ENCODE measurements at places on chromosomes 5 and 9.

GRCh38 chr5:42592401-42593140 lies 164.0 kb upstream of the CCDC152 start:
- DNase-seq = no peak

DNA sequence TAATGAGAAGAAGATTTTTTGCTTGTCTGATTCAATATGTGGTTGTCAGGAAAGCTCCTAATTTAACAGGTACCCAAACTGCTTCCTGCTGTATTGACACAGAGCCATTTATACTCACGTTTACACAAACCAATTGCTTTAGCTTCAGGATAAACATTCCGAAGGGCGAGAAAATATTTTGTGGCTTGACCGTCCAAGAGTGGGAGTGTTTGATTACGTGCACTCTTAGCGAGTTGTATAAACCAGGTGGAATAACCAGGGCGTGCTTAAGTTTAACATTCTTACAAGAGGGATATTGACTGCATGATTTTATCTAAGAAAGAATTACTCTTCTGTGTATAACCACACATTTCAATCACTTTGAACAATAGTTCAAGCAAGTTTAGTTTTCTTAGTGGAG lies 278.7 kb upstream of the TYRP1 start:
- no peak for DNase-seq

DNA sequence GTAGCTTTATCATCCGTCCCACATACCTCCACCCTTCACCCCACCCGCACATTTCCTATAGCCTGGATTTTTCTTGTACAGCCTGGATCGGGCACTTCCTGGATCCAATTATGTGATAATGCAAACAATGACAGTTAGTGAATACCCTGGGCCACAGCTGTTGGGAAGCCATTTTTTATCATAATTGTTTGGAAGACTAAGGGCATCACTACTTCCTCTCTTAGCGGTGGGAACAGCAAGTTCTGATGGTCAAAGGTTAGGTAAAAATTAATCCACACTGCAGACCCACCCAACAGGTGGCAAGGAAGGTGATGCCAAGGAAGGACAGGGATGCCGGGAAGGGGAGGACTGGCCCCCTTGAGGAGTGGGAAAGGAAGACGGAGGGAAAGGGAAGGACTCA lies 183.7 kb downstream of the SAXO1 start:
- DNase-seq = no peak

DNA sequence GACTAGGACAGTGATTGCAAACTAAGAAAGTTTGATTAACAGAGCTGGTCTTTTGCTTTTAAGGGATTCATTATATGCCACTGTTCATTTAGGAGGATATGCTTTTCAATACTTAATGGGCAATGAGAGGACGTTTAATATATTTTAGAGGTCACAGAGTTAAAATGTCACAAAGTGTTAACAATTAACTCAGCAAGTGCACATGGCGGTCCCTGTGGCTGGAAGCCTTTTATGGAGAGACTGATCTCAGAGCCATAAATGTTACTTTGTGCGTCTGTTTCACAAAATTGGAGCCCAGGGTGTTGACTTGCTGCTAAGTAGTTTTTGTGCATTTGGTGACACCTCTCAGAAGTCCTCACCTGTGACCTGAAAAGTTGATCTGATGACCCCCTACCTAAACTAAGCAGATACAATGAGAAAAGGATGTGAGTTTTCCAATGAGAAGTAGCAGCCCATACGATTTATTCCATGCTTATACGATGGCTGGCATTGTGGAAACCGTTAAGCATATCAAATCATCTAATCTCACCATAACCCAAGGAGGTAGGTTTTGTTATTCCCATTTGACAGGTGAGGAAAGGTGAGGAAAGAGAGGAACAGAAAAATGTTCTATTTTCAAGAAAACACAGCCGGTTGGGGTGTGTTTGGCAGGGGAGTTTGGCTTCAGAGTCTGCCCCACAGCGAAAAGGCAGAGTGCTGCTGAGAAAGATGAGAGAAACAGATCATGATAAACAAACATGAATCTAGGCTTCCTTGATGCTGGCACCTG lies 64.4 kb downstream of the CMYA5 start:
- DNase-seq = no peak

DNA sequence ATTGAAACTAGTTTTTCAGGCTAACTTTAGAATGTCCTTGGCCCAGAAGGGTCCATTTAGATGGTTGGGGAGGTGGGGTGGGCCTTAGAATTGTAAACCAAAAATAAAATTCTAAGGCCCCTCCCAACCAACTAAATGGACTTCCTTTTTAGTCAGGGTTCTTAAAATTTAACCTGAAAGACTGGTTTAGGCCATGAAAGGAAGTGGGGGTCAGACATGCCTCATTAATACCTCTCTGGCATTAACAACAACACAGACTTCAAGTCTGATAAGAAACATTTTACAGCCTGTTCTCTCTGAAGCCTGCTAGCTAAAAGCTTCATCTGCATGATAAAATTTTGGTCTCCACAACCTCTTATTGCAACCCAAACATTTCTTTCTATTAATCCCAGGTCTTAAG lies 65.5 kb upstream of the TNC start:
- DNase-seq = no peak

GRCh38 chr5:163912046-163912445 lies 406.6 kb downstream of the MAT2B start:
- no peak for DNase-seq

- no peak for DNase-seq
Observed at GRCh38 chr5:139457653-139458306, 4.8 kb downstream of the ECSCR start.

GRCh38 chr5:73420666-73421065 lies 27.9 kb downstream of the FOXD1 start:
- DNase-seq = no peak

DNA sequence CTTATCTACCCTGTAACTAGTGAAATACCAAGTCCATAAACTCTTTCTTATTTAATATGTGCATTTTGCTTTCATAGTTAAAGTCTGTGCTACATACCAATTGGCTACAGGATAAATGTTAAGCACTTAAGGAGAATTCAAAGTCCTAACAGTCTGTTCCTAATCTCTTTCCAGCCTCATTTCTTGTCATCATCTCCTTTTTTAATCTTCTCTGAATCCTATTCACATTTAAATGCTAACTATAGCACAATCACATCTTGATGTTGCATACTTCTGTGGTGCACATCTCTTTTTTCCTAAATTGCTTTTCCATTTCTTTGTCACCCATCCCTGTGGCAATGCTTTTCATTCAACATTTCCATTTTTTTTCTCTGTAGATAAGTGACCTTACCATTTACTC lies 996.1 kb upstream of the TYRP1 start:
- DNase-seq = no peak

- no peak for DNase-seq
Observed at GRCh38 chr5:125976421-125977000, 446.7 kb upstream of the GRAMD2B start.

- no peak for DNase-seq
Observed at GRCh38 chr5:124755565-124755964, 9.1 kb upstream of the ZNF608 start.

DNA sequence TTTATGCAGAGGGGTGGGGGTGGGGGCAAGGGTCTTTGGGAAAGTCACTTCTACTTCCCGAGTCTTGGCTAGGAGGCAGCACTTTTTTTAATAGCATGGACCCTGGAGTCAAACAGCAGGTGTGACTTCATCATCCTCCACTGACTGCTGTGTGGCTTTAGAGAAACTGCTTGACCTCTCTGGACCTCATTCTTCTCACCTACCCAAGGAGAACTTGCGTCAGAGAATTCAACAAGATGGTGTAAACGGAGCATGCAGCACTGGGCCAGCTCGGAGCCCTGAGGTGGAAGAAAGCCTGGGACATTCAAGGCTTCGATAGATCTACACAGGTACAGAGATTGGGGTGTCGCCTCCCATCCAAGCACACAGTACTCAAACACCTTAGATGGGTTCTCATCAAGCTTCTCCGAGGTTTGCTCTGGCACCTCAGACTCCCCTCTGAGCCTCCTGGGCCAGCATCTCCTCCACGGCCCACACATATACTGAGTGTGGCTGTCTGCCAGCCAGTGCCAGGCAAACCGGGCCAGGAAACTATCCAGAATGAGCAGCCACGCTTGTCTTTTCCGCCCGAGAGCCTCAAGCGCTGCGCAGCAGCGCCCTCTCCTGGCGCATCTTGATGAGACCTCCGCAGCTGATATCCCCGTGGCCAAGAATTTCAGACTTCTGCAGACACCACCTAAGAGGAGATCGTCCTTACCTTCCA lies 4.6 kb upstream of the SLC25A48 start:
- no peak for DNase-seq

DNA sequence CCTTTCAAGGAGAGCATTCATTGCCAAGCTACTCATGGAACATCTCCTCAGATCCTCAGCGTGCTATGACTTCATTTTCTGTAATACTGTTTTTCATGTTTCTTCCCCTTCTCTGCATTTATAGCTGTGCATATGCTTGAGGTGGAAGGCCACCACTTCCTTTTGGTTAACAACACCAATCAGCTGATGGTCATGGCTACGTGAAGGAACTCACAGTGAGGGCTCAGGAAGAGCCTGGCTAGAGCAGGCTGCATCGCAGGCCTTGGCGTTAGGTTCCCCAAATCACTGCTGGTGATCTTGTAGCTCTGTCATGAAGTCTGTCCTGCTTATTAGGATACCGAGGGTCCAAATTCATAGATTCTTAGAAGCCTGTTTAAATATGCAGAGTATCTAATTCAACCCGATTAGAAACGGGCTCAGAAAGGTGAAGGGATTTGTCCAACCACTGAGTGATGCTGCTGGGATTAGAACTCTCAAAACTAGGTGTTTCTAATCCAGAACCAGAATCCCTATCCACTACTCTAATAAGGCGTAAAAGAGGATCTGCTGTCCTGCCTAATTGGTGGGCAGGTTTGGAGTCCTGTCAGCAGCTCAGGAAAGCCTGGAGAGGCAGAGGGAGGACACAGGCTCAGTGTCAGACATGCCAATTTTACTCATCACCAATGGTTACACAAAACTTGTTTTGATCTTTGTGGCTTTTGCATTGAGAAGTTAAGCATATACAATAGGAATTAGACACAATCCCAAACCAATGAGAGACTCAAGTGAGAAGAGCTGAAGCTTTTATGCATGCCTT lies 7.5 kb downstream of the SYK start:
- DNase-seq = no peak
